ENCODE measurements at places on chromosomes 1 and 21. TPM values are rescaled to one million over a fixed set of nuclear protein-coding genes. Genes with fewer than 3 reads are reported as not detected.

The KCNJ9 gene
- total RNA-seq, result not detected

DNA sequence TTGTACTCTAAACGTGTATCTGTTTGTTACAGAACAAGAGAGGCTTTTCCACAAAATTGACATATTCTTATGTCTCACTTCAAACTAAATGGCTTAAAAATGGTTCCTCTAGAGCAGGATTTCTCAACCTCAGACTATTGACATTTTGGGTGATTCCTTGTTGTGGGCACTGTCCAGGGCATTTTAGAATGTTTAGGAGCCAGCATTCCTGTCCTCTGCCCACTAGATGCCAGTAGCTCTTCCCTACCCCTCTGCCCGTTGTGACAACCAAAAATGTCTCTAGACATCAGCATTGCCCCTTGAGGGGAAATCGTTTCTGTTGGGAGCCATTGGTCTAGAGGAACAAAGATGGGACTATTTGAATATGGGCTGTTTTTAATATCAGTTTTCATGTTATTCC lies 17.3 kb downstream of the SMAP2 start:
- no peak for DNase-seq

The TRIM67 gene
- total RNA-seq, result not detected

GRCh38 chr1:197862671-197863070 lies 39.8 kb upstream of the C1orf53 start:
- DNase-seq, result no peak

The S100A7A gene
- not detected for total RNA-seq

GRCh38 chr1:150561974-150562445 lies 12.8 kb downstream of the ADAMTSL4 start:
- no peak for DNase-seq

The NBPF6 gene
- total RNA-seq, result not detected

DNA sequence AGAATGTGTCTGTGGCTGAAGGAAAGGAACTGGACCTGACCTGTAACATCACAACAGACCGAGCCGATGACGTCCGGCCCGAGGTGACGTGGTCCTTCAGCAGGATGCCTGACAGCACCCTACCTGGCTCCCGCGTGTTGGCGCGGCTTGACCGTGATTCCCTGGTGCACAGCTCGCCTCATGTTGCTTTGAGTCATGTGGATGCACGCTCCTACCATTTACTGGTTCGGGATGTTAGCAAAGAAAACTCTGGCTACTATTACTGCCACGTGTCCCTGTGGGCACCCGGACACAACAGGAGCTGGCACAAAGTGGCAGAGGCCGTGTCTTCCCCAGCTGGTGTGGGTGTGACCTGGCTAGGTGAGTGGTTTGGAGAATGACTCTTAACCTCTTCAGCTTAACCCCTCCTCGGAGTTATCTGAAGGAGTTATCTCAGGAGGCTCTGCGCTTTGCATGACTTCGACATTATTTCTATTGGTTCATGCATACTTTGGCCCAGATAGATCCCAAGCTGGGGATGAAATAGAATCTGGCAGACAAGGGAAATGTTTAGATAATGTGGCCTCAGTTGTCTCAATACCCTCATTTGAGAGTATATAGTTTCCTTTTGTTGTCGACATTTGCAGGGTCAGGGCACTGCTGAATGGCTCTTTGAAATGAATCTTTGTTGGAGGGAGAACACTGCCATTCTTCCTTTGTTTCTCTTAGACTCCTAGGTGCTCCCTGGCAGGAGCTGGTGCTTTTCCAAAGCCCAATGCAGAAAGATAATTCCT lies 39.7 kb downstream of the PTGFRN start:
- DNase-seq, result no peak

The CORT gene
- not detected for total RNA-seq

- no peak for DNase-seq
Measured at GRCh38 chr1:15033264-15033663, 120.3 kb upstream of the TMEM51 start.

- no peak for DNase-seq
Measured at GRCh38 chr1:210705086-210705485, 376.4 kb downstream of the HHAT start.

The PRAMEF25 gene
- total RNA-seq, result not detected

The ADGRB2 gene
- 3.9 TPM for total RNA-seq
